LHCN-M2 (cell line): ENCODE measurements at places on chromosomes 4 and X. TPM values are rescaled to one million over a fixed set of nuclear protein-coding genes. Genes with fewer than 3 reads are reported as not detected.

Gene C1GALT1C1
- 30.6 and 33.2 TPM in 2 replicates for total RNA-seq

Gene ARSD
- total RNA-seq: 13.9 and 16.0 TPM in 2 replicates

Gene MXRA5
- 0.11 and 0.13 TPM in 2 replicates for total RNA-seq

Gene PABPC4L
- 0.75 and 0.90 TPM in 2 replicates for total RNA-seq

Gene PRKG2
- total RNA-seq: 0.06 TPM in 2 replicates

Gene NAA11
- total RNA-seq: not detected in 2 replicates

Gene ZNF630
- 2.2 and 3.0 TPM in 2 replicates for total RNA-seq

Gene TCEAL6
- not detected in 2 replicates for total RNA-seq

Gene NDST3
- total RNA-seq: not detected in 2 replicates

Gene CFAP47
- not detected in 2 replicates for total RNA-seq
